Dorsolateral prefrontal cortex (tissue), 122 donors: ENCODE measurements at places on chromosomes 16 and 17.

- no peak for DNase-seq
Measured at GRCh38 chr17:21058098-21058893, 15.5 kb upstream of the USP22 start.

- DNase-seq, result no peak
Measured at GRCh38 chr17:67855504-67856324, 30.4 kb downstream of the BPTF start.

- peak; percentile 27 for DNase-seq
Measured at GRCh38 chr17:8122924-8123694, 797 bp downstream of the HES7 start.

DNA sequence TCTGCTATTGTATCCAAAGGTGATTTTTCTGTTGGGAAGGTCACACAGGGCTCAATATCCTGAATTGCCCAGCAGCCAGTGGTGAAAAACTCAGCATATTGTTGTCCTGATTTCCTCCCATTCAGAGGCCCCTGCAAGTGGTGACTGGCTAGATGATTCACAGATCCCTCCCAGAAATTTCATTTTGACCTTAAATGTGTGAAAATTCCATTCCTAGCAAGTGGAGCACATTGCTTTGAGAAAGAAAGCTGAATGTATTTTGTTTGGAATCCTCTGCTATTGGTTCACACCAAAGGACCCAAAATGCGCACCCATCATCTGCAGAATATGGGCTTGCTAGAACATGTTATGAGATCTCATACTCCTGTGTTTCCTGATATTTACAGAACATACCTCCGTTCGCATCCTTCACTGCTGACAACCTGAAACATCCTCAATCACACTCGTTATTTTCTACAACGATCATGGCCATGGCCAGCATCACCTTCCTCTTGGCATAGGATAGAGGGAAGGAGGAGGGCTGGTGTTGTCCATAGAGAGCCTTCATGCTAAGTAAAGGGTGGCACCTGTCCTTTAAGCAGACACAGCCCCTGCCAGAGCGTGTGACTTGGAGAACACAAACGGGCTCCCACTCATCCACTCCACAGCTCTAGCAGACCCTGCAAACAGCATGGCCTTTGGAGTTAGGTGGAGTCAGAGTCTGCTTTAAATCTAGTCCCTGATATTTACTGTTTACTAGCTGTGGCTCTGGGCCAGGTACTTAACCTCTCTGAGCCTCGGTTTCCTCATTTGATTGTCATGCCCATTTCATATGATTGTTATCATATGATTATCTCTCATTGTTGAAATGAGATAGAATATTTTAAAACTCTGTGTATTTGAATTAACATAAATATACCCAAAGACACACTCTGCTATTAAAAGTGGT is 30.4 kb upstream of the NFAT5 start:
- DNase-seq, result no peak

GRCh38 chr17:44826123-44826790 is 3.8 kb downstream of the GJC1 start:
- no peak for DNase-seq

- DNase-seq, result no peak
Measured at GRCh38 chr16:24382762-24383407, 126.8 kb downstream of the CACNG3 start.

DNA sequence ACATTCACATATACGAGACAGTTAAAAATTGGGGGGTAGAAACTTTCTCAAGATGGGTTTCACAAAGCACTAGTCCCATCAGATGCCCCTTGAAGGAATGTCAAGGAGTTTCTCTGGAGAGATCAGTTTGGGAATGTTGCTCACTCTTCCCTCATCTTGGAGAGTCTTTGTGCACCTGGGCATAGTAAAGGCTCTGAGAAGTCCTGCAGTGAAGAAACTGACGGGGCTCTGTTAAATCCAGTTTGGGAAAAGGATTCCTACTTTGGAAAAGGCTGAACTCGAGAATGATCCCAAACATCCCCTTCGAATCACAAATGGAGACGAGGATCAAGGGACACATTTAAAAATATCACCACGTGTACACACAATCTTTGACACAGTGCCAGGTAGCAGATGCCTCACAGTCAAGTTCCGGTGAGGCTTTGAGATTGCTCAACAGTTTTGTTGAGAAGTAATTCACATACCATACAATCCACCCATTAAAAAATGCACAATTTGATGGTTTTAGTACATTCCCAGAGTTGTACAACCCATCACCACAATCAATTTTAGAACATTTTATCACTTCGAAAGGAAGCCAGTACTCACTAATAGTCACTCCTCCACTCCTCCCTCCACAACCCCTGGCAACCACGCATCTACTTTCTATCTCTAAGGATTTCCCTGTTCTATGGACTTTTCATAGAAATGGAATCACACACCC is 203.4 kb upstream of the FOXF1 start:
- DNase-seq, result no peak

DNA sequence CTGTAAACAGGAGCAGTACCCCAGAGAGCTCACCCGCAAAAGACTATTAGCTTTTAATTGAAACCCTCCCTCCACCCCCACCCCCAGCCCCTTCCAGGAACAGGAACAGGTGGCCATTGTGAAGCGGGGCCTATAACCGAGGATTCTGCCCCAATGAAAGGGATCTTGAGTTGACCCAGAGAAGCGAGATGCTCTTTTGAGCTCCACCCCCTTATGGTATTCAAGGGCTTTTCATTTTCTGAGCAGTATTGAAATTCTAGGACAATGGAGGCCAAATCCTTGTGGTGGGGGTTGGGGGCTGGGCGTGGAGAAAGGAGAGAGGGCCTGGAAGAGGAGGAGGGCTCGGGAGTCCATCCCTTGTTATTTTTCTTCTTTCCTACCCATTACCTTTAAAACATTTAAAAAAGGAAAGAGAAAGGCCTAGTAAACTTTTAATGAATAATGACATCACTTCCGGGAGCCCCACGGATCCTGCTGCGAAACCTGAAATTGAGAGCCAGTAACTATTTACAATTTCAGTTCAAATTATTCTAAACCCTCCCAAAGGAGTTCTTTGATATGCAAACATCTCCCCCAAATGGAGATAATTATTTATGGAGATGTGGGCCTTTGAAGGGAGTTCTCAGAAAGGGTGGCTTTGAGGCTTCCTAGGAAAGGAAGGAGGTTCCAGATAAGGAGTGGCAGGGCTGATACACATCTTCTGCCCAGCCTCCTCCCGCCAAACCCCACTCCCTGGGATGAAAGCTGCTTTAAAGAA is 30.5 kb downstream of the HS3ST3B1 start:
- no peak for DNase-seq

GRCh38 chr16:15539197-15539596 is 103.8 kb downstream of the MARF1 start:
- DNase-seq, result no peak

DNA sequence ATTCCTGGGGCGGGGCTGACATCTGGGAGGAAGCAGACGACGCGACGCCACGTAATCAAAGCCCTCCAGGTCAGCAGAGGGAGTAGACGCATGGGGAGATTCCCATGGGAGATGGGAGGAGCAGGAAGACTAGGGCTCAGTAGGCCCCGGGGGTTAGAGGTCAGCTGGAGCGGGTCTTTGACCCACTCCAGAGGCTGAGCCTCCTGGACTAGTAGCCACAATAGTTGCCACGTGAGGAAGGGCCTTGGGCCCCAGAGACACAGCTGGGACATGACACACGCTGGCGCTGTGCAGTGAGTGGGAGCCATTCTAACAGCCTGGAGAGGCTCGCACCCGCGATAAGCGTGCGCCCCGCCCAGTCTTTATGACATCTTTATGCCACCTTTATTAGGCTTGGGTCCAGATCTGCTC is 95.7 kb upstream of the AMZ2 start:
- no peak for DNase-seq

DNA sequence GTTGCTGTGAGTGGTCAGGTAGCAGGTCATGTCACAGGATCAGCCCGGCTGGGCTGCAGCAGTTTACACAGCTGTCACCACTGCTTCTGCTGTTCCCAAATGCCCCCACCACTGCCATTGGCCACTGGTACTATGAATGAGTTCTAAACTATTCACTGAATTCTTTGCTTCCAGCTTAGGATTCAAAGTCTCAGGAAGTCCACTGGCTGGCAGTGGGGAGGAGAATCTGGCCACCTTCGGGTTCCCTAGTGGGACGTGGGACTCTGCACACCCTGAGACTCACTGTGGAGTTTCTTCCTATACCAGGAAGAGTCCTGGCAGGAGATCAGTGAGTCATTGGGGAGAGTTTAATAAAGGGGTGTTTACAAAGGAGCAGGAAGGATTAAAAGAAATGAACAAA is 6.9 kb downstream of the MT1X start:
- no peak for DNase-seq

DNA sequence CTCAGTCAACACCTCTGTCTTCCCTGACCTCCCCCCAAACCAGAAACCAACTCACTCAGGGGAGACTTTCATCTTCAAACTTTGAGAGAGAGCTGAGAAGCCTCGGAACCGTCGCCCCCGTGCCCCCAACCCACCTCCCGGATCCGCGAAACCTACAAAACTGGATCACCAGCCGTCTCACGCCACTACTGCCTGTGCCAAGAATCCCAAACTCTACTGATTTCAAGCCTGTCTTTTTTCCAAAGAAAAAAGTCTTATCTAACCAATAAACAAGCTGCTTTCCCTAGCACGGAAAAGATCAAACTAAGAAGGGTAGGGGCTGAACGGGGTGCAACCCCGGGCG is 2.0 kb downstream of the AXIN2 start:
- no peak for DNase-seq

DNA sequence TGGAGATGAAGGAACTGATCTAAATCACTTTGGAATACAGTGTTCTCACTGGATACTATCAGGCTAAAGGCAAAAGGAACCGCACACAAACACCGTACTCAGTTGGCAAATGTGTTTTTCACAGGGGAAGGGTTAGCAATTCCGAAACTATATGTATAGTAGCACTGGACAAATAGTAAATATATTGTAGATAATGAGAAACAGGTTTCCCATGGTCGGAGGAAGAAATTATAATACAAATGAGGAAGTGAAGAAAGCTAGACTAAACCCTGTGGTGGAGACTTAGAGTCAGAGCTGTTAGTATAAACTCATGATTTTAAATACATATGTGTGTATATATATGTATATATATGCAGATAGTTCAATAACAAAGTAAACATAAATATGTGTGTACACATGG is 414.1 kb upstream of the SALL1 start:
- DNase-seq, result no peak

DNA sequence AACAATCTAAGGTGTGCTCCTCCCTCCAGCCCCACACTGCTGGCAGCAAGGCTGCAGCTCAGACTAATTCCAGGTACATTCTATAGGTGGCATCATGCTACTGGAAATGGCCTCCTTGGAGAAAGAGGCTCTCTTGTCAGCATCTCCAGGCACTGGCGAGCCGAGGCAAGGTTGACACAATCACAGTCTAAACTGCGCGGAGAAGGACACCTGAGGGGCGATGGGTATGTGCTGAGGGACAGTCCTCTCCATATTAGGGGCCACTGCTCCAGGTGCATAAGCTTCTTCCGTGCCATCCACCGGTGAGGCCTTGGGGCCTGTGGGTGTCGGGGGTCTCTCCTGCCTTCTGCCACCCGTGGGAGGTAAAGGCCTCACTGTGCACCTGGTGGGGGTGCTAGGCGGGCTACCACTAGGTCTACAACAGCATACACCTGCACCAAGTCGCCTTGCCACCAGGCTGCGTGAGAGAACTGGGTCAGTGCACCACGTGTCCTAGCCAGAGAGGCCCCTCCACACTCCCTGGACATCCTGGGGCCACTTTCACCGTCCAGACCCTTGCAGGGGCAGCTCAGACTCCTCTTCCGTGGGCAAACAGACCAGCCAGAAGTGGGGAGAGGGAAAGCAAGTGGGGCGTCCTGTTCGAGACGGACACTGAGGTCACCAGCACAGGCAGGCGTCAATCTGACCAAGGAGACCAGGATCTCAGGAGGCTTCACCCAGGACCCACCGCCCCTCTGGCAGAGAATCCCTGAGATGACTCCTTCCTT is 12.1 kb upstream of the CBX8 start:
- no peak for DNase-seq

DNA sequence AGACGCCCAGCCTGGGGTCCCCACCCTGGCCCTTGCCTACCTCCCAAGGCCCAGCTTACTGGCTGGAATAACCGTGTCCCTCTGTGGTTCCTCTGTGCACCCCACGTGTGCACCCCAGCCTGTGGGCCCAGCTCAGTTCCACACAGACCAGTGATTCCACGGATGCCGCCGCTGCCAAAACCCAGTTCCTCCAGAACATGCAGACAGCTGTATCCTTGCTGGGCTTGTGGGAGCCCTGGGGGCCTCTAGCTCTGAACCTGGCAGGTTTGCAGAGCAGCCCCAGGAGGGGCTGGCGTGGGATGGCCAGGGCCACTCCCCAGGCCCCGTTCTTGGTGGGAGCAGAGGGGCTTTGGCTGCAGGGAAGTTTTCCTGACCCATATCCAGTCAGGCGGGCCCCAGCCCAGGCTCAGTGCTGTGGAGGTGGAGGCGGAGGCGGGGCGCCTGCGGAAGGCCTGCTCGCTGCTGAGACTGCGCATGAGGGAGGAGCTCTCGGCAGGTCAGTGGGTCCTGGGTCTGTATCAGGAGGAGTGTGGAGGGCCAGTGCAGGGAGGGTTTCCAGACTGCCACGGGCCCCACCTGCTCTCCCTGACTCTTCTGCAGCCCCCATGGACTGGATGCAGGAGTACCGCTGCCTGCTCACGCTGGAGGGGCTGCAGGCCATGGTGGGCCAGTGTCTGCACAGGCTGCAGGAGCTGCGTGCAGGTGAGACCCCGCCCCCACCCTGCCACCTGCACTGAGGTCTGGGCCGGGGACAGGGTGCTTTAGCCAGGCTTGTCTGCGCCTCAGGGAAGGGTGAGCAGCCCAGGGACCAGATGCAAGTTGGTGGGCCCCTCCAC is 2.3 kb downstream of the TEDC2 start:
- no peak for DNase-seq

GRCh38 chr17:42180411-42180921 is 476 bp downstream of the KCNH4 start:
- DNase-seq, result no peak

DNA sequence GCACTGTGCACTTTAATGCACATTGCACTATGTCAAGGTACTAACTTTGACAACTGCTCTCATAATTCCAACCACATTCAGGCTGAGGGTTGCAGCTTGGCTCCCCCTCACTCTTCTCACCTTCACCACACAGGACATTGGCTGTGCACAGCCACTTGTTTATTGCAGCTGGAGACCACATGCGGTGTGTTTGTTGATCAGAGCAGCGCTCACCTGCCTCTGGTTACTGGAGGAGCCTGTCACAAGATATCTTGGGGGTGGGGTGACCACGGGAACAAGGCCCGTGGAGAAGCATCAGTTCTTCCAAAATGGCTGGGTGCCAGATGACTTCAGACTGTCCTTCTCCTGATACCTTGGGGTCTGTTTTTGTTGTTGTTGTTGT is 10.6 kb upstream of the CCL5 start:
- DNase-seq, result no peak

GRCh38 chr16:88004391-88004790 is 53.2 kb downstream of the BANP start:
- no peak for DNase-seq

GRCh38 chr16:8505327-8505991 is 84.9 kb downstream of the TMEM114 start:
- no peak for DNase-seq
